ENCODE measurements at places on chromosomes 3 and 15.
A peak's percentile ranks its signal among the peaks of the same experiment; 100 is the strongest.

- DNase-seq, result no peak
Observed at GRCh38 chr15:91468871-91469580, 369.0 kb downstream of the SV2B start.

DNA sequence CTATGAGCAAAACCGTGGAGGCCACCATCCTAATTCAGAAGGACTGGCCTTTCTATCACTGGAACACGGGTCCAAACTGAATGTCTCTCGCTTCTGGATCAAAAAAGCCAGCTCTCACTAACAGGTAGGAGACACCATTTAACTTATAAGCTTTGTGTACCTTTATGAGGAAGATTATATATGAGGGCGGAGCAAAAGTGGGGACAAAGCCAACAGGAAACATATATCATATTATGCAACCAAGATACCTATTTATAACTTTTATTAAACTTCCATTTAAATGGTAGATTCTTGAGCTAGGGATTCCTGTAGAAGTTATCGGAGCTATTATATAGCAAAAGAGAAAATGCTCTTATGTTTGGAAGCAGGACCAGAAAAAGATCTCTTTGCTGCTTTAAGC is 78.4 kb downstream of the IGF2BP2 start:
- DNase-seq, result no peak

DNA sequence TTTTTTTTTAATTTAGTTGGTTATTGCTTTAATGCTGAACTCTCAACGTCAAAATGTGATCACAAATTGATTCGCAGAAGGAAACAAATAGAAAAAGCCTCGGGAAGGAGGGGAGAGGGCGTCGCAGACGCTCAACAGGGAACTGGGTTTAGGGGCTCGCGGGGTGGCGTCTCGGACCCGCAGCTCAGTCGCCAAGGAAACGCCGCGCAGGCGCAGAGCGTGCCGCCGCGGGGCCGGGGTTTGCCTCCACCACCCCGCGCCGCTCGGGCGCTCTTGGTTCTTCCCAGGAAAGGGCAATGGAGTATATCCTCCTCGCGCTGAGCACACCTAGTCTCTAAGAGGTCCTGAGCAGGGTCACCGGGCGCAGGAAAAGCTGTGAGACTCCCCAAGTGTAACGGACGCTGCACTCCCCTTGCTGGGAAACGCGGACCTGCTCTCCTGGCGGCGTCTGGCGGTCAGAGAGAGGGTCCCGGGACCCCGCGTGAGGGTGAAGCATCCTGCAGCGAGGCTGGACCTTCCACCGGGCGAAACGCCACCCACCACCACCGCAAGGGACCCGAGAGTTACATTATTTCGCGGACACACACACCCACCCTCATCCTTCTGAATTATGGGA is 753 bp downstream of the PLCH1 start:
- DNase-seq, result peak; percentile 46

DNA sequence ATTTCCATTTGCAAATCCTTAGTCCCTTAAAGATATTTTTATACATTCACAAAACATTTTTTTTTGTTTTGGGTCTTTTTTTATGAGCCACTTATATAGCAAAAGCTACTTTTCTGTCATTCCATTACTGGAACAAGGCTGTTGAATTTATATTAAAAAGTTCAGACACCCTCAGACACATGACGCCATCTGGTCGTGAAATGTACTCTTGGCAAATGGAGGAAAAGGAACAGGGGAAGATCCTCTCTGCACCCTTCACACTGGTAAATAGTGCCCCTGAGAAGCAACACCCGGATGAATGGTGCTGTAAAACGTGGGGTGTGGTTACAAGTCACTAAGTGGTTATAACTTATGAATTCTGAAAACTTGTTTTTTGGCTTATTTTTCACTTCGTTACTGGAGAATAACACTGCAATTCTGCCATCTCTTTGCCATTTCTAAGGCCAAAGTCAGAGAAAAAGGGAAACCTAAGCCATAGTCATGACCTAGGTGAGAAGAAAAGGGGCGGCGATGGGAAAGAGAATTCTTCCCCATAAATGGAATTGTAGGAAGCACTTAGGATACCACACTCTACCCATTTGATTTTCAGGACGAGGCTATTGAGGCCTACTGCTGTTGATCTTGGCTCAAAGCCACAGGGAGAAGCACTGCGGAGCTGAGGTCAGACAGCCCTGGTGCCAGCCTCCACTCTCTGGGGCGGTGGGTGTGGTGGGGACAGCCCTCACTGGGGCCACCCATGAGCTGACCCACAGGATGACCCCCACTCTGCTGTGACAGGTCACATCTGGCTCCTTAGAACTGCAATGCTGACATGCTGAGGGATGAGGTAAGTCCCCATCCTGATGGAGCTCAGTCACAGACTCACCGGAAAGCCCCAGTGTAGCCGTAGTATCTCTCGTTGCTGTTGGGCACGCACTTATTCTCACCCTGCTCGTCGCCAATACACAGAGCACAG is 21.9 kb downstream of the LTF start:
- no peak for DNase-seq

DNA sequence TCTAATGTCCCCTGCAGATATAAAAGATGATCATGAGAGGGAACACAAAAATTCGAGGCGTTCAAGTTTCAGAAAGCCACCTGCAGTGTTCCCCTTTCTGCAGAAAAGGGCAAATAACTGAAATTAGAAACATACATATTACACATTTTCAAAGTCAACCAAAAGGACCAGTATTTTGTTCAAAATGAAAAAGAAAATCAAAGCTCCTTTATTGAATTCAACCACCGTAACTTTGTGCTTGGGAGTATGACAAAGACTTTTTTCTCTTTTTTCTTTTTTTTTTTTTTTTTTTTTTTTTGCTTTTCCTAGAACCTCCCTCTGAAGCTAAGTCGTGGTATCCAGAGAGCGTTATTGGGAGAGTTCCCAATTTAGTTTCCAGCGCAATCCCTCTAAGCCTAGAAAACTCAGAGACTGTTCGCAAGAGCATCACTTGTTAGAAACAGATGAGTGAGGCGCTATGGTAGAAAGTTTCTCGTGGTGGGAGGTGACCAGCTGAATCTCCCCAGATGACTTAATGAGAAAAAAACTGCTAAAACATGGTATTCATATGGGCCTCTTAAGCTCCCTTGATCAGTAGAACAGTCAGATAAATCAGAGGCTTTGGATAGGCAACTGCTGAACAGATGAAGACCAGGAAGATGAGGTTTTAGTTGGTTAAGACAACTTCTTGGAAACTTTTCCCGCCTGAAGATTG is 77.4 kb downstream of the MB21D2 start:
- DNase-seq, result no peak

GRCh38 chr3:143590660-143591059 is 257.6 kb downstream of the SLC9A9 start:
- no peak for DNase-seq

GRCh38 chr3:157447026-157447694 is 10.5 kb downstream of the PTX3 start:
- DNase-seq, result no peak

- no peak for DNase-seq
Observed at GRCh38 chr15:41047474-41047873, 68.6 kb downstream of the INO80 start.

- no peak for DNase-seq
Observed at GRCh38 chr15:79431636-79432344, at the start of gene MINAR1. MINAR1 (plus strand) TSS chr15:79432336; CDS start chr15:79456148, 23,812 bp downstream.

DNA sequence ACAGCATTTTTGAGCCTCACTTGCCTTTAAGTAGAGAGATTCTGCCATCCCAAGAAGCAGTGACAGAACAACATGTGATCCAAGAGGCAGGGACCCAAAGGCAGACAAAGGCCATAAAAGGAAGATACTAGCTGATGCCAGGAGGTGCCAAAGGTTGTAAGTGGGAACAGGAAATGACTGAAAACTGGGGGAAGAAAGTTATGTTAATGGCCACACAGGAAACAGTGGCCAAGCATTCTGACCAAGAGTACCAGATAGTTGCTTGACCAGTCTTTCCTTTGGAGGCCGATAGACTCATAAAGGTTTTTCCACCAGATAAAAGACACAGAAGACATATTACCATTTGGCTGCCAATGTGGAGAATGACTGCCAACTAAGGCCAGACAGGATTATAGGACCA is 274.5 kb upstream of the PEX5L start:
- no peak for DNase-seq

- no peak for DNase-seq
Observed at GRCh38 chr3:176951144-176951543, 246.1 kb downstream of the TBL1XR1 start.

- no peak for DNase-seq
Observed at GRCh38 chr3:164408326-164408725, 670.0 kb downstream of the SI start.

DNA sequence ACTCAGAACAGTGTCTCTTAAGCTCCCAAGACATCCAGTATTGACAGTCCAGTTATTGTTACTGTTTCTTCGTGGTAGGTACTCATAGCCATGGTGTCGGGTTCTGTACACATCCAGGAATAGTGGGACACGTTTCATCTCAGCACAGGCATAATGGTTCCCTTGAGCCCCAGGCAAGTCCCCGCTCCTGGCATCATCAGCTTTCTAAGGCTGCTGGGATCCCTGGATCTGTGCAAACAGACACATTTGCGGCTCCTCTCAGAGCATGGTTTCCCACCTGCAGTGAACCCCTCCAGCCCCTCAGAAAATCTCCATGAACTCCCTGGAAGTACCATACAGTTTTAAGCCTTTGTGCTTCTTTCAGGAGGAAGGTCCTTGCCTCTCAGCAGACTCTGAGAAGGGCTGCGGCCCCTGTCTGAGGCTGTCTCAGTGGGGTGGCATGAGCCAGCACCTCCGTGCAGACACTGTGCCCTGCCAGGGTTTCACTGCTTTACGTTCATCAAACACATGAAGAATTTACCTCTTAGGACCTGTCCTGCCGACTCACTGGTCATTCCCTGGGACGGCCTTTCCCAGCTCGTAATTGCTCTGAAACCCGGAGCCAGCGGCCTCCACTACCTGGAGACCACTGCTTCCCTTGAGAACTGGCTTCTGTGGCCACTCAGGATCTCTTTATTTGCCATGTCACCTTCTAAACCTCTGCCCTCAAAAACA is 124.9 kb downstream of the LRRK1 start:
- DNase-seq, result no peak

DNA sequence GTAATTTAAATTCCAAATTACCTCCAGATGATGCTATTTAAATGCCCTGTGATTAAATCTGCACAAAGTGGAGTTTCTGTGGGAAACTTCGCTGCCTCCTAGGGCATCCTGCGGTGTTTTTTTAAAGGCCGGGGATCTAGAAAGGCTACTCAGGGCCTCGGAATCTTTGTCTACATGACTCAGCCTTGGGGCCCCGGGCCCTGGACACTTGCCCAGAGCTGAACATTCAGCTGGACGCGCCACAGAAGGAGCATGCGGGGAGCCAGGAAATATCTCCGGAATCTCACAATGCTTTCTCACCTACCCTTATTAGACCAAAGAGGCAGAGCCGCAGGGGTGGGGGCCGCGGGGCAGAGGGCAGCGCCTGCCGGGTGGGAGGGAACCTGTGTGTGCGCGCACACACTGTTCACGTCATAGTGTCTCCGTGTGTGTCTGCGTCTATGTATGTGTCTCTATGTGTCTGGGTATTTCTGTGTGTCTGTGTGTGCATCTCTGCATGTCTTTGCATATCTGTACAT is 145.5 kb upstream of the TPM1 start:
- DNase-seq, result no peak
